ENCODE measurements at places on chromosomes 4 and X. TPM values are rescaled to one million over a fixed set of nuclear protein-coding genes. Genes with fewer than 3 reads are reported as not detected.

DNA sequence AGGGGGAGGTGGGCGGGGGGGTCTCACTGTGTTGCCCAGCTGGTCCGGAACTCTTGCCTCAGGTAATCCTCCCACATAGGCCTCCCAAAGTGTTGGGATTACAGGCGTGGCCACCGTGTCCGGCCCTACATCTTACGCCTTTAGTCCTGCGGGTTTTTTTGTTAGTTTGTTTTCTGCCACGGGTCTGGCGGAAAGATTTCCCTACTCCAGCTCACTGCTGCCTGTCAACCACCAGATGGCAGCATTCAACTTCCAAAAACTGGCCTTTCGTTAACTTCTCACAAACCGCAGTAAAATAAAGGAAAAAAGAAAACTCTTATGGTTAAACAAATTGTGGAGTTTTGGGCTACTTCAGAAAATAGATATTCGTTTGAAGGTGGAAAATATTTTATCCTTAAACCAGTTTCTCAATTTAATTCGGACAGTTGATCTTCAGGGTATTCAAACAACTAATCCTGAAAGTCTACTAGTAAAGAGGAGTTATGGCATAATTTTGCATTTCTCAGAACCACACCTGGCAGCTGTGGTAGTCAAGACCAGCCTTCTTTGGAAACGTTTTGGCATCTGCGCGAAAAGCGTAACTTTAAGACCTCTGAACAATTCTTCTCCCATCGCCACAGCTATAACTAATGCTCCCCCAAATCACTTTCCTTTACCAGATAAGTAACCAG lies 41.1 kb downstream of the LUZP4 start:
- peak; percentile 19 for DNase-seq

DNA sequence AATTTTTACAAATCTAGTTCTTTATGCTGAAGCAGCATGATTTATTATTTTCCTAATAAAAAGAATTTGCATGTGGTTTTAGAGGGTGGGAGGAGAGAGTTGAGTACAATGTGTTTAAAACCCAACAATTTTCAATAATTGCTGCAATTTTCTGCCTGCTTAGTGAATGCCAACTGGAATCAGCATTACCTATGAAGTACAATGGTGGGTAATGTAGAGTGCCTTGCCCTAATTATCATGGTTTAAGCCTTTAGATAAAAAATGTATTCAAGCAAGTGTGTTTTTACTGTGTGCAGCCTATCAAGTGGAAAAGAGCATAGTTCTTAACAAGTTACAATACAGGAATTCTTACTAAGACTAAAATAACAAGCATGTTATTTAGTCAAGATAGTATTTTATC lies 77.9 kb upstream of the ANKRD50 start:
- no peak for DNase-seq

DNA sequence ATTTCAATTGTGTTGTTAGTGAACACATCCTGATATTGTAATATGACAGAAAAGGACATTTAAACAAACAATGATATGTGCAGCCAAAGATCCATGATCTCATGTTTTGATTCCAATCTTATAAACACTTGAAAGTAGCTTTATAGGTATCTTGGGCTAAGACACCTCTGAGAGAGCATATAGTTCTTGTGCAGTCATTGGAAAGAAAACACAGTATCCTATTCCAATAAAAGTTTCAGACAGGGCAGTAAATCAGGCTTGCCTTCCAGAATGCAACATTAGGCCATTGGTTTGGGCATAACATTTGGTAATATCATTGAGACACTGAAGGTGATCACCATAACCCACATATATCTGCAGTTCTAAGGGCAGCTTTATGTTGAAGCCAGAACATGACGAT lies 188.3 kb upstream of the HCCS start:
- no peak for DNase-seq

- DNase-seq, result no peak
Observed at GRCh38 chrX:6917666-6918065, 229.8 kb upstream of the STS start.

HSFX2 gene
- not detected for total RNA-seq

ELMOD2 gene
- 15.6 TPM for total RNA-seq
